HS-27A (cell line): ENCODE measurements at places on chromosomes 3 and 15.

- no peak for DNase-seq
These were observed 78.5 kb upstream of the FAM174B start for GRCh38 chr15:92733934-92734521.

GRCh38 chr3:177960722-177961121 is 575.5 kb upstream of the KCNMB2 start:
- no peak for DNase-seq

DNA sequence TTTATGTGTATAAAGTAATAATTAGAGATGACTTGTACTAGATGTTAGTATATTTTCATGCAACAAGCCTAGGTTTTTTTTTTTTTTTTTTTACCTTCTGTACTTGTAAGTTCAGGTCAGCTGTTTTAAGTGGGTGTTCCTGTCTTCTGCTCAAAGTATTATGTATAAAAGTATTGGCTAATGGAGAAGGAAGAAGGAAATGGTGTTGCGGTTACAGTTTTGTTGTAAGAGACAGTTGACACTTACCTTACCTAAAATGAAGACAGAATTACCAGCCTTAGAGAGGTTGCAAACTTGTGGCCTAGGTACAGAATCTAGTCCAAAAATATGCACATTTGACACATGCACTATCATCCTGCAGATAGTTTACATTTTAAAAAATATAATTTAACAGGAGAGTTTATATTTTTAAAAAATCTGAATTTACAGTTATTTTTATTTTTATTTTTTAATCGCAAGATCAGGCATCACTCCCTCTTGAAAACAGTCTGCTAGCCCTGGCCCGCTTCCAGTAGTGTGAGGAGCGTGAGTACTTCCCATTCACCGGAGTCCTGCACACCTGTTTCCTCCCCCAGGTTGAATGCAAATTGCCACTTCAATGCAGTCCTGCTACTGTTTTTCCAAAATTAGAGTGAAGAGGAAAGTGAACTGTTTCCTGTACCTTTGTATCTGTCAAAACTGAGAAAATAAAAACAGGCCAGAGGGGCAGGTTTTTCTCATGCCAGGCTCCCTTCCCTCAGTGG is 224.3 kb upstream of the SOX2 start:
- DNase-seq = no peak

- DNase-seq = no peak
These were observed 396.7 kb upstream of the RGMA start for GRCh38 chr15:93485438-93486327.

DNA sequence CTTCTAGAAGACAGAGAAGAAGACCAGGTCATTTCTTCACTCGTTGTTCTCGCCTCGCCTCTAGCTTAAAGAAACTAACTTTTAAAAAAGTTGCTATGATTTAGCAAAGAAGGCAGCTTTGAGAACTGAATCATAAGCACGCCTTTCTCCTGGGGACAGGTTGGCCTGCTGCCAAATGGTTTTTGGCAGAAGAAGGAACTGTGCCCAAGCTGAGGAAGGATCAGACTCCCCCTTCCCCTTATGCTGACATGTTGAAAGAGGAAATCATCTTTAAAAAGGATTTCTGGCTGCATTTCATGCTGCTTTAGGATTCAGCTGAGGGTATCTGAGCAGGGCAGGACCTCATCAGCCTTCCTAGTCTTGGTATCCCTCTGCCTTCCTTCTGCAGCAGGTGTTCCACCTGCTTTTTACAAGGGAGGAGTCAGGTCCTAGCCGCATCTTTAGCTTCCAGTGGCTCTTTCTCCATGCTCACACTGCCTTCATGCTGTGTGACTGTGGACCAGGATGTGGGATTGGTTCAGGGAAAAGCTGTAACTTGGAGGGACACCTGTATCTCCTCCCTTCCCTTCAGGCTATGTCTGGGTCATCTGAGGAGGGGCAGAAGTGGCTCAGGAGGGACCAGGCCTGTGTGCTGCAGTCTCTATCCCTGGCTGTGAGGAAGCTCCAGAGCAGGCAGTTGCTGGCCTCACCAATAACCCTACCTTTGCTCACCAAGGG is 34.1 kb upstream of the HACD2 start:
- no peak for DNase-seq

DNA sequence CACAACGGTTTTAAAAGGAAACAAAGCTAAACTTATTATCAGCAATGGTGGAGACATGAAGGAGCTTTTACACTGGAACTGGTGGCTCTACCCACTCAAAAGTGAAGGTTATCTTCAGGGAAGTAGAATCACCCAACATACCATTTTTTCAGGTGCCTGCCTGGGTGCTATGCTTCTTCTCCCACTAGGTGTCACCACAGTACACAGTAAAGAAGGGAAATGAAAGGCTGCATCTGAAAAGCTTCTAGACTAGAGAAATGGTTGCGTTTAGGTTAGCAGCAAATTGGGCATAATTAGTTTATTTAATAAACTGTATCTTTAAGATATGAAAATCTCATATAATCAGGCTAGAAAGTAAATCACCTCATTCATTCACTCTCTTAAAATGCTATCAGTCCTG is 47.0 kb upstream of the SELENOK start:
- no peak for DNase-seq

GRCh38 chr3:124965413-124965812 is 30.9 kb upstream of the MUC13 start:
- DNase-seq = no peak

DNA sequence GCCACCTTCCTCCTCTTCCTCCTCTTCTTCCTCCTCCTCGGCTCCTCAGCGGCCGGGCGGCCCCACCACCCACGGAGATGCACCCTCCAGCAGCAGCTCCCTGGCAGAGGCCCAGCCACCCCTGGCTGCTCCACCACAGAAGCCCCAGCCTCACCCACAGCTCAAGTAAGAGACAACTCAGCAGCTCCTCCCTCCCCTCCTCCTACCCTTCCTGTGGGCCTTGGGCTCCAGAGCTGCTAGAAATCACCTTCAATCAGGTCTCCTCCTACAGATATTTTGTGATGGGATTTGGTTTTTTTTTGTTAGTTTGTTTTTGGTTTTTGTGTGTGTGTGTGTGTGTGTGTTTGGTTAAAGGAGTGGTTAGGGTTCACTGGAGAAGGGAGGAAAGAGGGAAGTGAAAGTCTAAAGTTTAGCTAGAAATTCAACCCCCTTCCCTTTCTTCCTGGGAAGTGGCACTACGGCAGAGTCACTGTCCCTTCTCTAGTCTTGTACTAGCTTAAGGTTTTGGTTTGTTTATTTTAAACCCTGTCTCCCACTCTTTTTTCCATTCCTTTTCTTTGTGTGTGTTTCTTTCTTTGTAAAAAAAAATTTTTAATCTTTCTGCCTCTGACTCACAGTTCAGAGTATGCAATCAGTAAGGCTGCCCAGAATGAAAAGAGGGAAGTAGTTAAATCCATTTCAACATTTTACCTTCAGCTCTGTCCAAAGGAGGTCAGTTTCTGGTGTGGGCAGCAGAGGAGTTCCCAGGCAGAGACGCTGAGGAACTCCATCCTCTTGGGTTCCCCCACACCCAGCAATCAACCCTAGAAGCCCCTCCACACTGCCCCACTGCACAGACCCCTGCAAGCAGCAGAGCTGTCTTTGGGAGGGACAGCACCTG is 29.0 kb upstream of the TIMP4 start:
- DNase-seq = no peak

DNA sequence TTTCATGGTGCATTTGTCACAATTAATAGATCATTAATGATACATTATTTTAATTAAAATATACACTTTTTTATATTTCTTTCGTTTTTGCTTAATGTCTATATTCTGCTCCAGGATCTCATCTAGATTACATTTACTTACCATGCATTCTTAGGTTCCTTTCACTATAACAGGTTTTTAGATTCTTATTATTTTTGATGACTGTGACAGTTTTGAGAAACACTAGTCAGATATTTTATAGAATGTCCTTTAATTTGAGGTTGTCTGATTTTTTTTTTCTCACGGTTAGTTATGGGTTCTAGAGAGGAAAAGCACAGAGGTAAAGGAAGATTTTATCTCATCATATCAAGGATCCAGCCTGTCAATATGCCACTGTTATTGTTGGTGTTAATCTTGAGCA is 595.8 kb upstream of the BCHE start:
- no peak for DNase-seq

DNA sequence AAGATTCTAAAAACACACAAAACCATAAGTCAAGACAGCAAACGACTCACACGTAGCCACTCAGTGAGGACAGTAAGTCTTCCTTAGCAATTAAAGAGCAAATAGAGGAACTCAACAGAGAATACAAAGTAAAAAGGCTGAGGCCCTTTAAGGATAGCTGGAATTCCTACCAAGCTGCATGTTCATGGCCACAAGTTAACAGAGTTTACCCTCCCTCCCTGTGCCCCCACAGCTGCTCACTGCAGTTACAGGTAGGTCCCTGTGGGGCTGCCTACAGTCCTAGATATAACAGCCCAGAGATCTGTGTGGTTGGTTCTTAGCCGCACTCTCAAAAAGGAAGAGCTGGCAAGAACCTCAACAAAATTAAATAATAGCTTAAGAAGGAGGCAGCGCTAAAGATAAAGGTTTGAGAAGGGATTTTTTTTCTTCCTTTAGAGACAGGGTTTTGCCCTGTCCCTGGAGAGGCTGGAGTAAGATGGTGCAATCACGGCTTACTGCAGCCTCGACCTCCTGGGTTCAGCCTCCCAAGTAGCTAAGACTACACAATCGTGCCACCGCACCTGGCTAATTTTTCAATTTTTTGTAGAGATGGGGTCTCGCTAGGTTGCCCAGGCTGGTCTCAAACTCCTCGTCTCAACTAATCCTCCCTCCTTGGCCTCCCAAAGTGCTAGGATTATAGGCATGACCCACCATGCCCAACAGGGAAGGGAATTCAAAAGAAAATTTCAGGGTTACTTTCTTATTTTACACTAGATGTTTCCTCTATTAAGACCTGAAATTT is 19.3 kb downstream of the SFMBT1 start:
- no peak for DNase-seq

- DNase-seq = no peak
These were observed 91.2 kb downstream of the EDEM1 start for GRCh38 chr3:5278666-5279065.

DNA sequence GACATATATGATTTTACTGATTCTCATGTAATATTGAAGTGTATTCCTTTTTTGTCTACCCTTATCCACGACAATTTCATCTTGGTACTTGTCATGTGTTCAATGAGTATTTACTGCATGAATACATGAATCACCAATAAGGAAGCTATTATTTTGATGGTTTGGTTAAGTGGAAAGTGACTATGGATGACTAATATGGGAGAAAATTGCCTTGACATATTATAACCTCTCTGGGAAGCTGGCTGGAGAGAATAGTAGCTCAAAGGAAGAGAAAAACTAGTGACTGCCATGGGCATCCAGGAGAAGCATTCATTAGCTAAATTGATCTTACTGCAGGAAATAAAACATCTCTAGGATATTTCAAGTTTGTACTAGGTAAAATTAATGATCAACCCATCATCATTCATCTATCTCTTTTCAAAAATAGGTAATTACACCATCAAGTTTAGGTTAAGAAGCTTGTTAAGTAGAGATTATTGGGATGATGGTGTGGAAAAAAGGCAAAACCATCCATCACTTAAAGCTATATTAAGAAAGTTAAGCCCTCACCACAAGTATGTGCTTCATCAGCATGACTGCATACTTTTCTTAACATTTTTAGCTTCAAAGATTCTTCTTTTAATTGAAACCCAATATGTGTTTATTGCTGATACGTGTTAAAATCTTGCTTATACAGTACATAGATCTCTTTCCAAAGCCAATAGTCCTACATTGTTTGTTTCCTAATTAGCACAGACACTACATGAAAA is 455.2 kb upstream of the ARPP21 start:
- DNase-seq = no peak

DNA sequence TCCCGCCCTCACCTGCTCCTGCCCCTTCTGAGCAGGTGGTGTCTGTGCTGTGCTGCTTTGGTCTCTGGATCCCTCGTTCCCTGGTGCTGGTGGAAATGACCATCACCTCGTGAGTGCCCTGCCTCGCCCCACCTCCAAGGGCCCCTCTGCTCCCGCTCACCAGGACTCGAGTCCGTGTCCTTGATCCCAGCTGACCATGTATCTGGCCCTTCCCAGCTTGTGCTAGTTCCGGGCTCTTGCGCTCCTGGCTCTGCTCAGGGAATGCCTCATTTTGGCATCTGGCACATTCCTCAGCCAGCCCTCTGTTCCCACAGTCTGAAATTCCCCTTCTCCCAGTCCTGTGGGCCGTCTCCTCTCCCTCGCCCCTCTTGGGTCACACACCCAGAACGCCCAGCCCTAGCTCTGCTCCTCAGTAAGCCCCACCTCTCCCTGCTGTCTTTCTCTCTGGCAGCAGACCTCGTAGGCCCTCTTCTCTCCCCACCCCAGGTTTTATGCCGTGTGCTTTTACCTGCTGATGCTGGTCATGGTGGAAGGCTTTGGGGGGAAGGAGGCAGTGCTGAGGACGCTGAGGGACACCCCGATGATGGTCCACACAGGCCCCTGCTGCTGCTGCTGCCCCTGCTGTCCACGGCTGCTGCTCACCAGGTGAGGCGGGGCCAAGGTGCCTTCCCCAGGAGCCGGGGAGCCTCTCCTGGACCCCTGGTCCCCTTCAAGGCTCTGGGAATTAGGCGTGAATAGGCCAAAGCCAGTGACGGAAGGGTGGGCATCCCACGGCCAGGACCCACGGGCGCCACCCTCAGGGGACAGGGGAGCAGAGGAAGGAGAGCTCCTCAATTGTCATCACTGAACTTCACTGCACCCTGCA is 11.5 kb downstream of the SLC51A start:
- DNase-seq = no peak

DNA sequence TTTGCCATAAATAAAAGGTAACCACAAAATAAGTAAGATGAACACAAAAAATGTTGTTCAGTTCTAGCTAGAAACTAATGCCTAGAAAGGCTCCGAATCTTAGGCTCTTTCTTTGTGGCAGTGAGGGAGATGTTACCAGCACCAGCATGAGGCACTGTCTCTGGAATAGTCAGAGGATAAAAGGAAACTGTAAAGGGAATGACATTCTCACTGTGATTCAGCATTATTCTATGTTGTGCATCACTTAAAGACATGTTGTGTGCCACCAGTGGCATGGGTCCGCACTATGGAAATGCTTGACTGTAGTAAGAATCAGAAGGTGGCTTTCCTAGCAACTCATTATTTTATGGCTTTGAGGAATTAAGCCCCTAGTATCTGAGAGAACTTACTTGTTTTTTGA is 70.8 kb downstream of the SEC22A start:
- no peak for DNase-seq

- DNase-seq = no peak
These were observed 272.5 kb downstream of the XXYLT1 start for GRCh38 chr3:194998417-194998816.

DNA sequence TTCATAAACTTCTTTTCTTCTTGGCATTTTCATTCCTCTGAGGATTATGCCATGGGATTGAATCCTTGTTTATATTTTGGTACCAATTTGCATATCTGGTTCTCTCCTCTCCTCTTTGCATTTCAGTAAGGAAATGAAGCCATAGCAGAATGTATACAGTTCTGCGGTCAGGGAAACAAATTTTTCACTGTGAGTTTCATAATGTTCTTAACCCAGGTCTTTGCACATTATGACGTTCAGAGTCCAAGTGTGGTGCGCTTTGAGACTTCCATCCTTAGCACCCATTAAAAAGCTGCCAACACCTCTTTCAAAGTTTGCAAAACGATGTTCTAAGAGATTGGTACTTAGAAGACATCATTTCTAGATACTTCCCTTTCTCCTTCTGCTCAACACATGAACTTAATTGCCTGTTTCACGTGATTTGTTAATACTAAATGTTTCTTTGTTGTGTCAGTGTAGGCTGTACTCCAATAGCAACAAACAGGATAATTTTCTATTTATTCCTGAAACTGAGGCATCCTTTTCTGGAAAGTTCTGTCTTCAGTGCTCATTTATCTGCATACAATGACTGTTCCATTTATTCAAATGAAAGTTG is 953.1 kb upstream of the NR2F2 start:
- no peak for DNase-seq

- no peak for DNase-seq
These were observed 20.4 kb upstream of the PSTPIP1 start for GRCh38 chr15:76974456-76975036.
